ENCODE measurements at places on chromosomes 11 and 22.

- DNase-seq, result no peak
Measured at GRCh38 chr11:116707161-116707629, 65.6 kb downstream of the BUD13 start.

DNA sequence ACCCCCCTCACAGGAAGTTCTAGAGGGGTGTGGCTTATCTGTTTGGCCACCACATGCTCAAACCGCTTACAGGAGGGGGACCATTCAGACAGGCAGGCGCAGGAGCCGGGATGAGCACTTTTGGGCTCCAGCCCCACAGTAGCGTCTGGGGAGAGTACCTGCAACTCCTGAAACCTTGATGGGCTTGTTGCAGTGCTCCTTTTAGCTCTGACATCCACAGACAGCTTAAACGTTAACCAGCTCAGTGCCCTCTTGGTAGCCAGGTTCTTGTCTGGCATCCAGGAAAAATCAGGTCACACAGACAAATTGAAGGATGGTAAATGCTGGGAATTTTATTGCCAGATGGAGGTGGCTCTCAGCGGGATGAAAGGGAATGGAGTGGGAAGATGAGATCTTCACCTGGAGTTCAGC is 326.3 kb downstream of the ETS1 start:
- no peak for DNase-seq

- no peak for DNase-seq
Measured at GRCh38 chr11:19087658-19088057, 27.1 kb upstream of the MRGPRX2 start.

GRCh38 chr11:115578275-115578674 is 74.1 kb upstream of the CADM1 start:
- DNase-seq, result no peak

DNA sequence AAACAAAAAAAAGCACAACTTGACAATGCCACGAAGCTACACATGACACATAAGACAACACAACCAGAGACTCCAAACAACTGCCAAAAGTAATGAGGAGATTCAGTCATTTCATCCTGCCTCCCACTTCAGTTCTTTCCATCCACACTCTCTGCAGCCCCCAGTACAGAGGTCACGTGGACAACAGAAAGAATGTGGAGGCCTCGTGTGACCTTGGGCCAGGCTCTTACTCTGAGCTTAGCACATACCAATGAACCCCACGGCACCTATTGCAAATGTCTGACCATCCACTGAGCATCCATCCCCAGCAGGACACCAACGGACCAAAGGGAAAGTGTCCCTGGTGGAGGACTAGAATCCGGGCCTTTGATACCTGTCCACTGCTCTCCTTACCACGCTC is 12.5 kb downstream of the CBX7 start:
- no peak for DNase-seq

- no peak for DNase-seq
Measured at GRCh38 chr11:3109921-3110706, 52.9 kb upstream of the CARS1 start.

- no peak for DNase-seq
Measured at GRCh38 chr22:40857309-40857855, 434 bp downstream of the XPNPEP3 start.

- no peak for DNase-seq
Measured at GRCh38 chr11:128965485-128965884, 22.8 kb upstream of the TP53AIP1 start.

DNA sequence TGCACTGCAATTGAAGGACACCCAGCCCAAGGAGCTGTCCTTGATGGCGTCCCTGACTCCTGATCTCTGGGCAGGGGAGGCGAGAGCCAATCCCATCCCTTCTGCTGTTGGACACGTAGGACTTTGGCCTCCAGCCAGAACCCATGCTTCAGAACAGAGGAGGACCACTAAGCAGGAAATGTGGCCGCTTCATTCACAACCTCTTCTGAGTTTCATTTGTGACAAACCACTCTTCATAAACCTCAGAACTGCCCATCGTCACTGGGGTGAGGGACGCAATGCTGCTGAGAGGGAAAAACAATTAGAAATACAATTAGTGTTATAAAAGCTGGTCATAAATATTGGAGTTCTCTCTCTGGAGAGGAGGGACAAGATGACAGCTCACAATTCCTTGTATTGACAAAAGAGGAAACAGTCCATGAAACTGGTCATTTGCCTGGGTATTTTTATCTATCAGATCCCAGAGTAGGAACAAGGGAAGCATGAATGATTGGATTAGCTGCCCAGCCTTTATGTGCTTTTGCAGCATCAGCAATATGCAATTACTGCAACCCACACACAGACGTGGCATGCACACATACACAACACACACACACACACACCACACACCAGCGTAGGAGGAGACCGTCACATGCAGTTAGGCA is 216.5 kb upstream of the CADM1 start:
- no peak for DNase-seq

- DNase-seq, result no peak
Measured at GRCh38 chr11:35373284-35373933, 45.9 kb downstream of the SLC1A2 start.

DNA sequence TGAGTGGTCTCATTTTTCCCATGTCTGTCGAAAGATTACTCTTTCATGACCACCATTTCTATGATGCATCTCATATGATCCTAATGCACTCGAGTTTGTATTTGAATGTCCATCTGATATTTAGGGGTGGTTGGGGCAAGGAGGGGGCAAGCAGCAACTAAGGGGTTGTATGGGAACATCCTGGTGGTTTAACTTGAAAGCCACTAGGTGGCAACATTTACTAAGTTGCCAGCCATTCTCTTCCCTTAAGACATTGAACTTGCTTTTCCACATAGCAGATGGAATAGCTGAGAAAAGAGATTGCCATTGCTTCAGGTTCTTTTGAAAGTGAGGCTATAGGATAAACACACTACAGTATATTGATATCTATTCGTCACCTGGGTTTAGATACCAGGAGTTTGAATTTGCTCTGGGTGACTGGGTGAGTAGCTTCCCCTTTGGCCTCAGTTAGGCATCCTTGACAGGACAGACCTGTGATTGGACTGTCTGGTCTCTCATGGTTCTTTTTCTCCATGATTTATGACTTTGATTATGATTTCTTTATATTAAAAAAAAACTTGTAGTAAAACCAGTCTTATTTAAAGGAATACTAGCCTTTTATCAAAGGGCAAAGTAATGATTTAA is 32.4 kb downstream of the NF2 start:
- DNase-seq, result no peak

DNA sequence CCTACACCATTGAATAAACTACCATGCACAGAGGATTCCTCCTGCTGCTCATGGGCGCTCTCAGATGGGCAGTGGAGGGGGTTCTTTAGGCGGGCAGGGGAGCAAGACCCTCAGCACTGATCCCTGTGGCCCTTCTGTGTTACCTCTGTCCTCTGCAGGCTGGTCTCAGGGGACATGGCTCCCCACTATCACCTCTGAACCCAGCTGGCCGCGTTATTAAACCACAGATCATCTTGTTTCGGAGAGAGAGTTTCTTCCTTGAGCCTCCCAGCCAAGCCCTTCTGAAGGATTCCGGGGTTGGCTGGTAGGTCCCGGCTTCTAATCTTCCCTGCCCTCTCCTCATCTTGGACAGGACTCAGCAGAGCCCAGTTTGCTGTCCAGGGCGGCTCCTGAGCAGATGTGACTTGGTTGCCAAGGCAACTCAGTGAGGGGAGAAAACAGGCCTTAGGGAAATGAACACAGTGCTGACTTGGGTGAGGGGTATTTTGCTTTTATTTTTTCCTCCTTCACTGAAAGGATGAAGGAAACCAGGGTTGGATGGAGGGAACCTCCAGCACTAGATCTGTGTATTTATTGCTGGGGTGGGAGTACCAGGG is 13.3 kb downstream of the APOL3 start:
- no peak for DNase-seq

- no peak for DNase-seq
Measured at GRCh38 chr11:10480760-10481159, 25.7 kb downstream of the AMPD3 start.

GRCh38 chr11:128036556-128037093 is 550.7 kb downstream of the ETS1 start:
- no peak for DNase-seq

GRCh38 chr11:86807360-86807759 is 7.0 kb downstream of the PRSS23 start:
- DNase-seq, result no peak

DNA sequence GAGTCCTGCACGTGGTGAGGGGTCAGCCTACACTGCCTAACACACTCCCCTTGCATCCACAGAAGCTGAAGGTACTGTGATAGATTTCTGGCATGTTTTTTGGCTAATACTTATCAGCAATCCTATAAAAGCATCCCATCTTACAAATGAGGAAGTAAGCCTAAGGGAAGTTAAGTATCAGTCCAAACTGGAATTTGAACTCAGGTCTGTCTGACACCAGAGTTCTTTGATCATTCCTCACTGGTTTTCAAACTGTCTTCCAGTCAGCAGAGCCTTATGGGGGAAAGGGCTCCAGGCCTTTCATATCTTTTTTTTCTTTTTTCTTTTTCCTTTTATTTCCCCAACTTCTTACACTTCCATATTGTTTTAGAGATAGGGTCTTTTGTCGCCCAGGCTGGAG is 105.6 kb downstream of the RBFOX2 start:
- no peak for DNase-seq

DNA sequence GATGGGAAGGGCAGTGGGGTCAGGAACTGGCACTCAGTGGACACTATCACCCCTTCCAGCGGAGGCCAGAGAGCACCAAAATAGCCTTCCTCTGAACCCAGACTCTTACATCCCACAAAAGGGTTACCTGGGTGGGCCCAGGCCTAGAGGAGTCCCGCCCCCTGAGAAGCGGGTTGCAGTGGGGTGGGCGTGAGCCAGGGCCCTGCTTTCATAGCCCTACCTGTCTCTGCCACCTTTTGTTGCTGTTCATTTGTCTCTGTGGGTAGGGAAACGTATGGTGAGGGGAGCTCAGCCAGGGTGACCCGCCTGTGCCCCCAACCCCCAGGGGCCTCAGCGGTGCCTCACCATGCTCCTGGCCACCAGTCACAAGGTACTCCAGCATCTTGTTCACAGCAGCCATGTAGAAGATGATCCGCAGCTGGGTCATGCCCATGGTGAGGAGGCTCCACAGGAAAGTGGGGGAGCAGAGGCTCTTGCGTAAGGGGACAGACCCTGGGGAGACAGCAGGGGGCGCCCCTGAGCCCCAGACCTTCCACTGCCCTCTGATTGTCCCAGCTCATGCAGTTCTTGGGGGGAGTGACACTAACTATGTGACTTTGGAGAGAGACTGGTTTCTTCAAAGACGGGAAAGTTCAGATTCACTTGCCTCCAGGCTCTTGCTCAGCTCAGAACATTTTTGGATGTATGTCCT is 24.0 kb downstream of the SLC43A1 start:
- peak; percentile 40 for DNase-seq

DNA sequence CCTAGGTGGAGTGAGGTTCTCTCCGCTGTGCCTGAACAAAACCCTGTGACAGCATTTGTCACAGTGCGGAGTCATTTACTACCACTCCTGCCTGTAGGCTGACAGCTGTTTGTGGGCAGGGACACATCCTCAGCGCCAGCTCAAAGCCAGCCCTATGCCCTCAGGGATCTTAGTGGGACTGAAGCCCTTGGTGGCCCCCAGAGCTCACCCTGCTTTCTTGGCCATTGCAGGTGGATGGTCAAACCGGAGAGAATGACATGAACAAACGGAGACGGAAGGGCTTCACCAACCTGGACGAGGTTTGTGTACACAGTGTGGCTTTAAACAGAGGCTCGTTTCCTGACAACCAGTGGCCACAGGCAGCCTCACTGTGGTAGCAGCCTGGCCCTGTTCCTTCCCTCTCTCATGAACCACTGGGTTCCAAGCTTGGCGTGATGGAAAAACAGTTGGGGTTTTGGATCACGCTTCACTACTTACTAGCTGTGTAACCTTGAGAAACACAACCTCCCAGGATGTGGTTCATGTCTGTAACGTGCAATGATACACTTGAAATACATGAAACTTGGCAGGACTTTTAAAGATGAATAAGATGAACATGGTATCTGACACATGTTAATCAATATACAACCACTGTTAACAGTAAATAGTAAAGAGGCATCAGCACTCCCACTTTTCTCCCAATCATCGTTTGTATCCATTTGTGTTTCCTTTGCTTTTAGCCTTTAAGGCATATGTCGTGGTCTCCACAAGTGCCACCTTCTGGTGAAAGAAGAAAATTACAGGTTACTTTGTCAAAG is 125.8 kb downstream of the MICAL2 start:
- no peak for DNase-seq

- DNase-seq, result no peak
Measured at GRCh38 chr11:13702071-13702470, 33.6 kb downstream of the FAR1 start.

DNA sequence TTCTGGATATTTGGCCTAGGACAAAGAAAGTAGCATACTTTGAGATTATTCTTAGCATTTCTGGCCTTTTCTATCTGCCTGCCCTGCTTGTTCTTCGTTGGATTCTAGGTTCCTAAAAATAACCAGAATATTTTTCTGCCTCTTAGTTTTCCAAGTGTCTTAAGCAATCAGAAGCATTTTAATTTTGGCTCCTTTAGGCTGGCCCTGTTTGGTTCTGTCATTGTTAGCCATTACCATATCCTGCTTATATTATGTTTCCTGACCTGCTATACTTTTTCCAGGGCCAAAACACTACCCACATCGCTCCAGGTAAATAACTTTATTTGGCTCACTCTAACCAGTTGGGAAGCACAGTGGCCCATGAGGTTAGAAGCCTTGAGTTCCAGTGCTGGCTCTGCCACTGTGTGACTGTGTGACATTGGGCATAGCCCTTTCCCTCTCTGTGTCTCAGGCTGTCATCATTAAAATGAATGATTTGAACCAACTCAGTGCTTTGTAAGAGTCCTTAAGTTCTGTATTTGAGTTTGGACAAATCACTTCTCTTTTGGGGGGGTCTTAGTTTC is 91.1 kb downstream of the STIM1 start:
- no peak for DNase-seq

GRCh38 chr22:37192204-37192603 is 4.2 kb upstream of the C1QTNF6 start:
- DNase-seq, result no peak

- no peak for DNase-seq
Measured at GRCh38 chr11:117091753-117092477, 6.3 kb downstream of the SIK3 start.

DNA sequence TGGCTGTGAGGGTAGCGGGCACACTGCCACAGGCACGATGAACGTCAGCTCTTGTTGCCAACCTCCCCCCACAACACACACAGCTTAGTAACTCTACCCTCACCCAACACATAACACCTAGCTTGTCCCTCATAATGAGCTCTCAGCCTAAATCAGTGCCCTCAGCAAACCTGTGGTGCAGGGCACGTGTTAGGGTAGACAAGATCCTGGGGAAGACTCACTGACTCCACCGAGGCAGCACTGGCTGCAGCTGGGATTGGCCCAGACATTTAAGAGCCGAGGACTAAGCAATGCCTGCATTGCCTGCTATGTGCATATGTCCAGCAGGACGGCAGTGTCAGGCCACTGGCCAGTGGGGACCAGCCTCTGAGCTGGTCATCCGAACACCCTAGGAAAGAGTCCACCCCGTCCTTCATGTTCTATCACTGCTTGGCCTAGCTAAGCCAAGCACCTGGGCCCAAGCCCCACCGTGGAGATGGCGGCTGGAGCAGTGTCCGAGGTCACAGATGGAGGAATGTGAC is 32.9 kb upstream of the TRIM29 start:
- DNase-seq, result no peak

Data from activated naive CD4-positive, alpha-beta T cell (primary cell).